ENCODE measurements at places on chromosomes 16 and 17. TPM values are rescaled to one million over a fixed set of nuclear protein-coding genes. Genes with fewer than 3 reads are reported as not detected.

Gene ANKS4B
- not detected for total RNA-seq

Gene PSME3
- 59.2 TPM for total RNA-seq

Gene P2RX5
- 8.4 TPM for total RNA-seq

Gene VTN
- 3.0 TPM for total RNA-seq

Gene TNK1
- 0.79 TPM for total RNA-seq

Gene TEKT5
- 0.69 TPM for total RNA-seq

Gene ZG16
- total RNA-seq = not detected

Gene KRTAP4-5
- total RNA-seq = not detected

Gene SLC16A13
- total RNA-seq = 0.66 TPM

Gene CD300E
- total RNA-seq = 0.30 TPM

Gene PKMYT1
- total RNA-seq = 3.1 TPM

Gene ALOX15B
- total RNA-seq = 0.06 TPM

Gene MLLT6
- total RNA-seq = 18.4 TPM

Gene C1QL1
- total RNA-seq = 20.4 TPM

Gene EVPLL
- not detected for total RNA-seq

Gene GCGR
- 0.99 TPM for total RNA-seq

Gene CYGB
- 14.3 TPM for total RNA-seq

Gene PLA2G10
- not detected for total RNA-seq

Gene ERCC4
- 16.1 TPM for total RNA-seq

Gene SCN4A
- 0.20 TPM for total RNA-seq

Gene NME1
- 52.5 TPM for total RNA-seq

Gene TPPP3
- 34.2 TPM for total RNA-seq

Gene APOH
- 1.5 TPM for total RNA-seq

Gene KRT36
- total RNA-seq = not detected

Gene IRX5
- total RNA-seq = 2.1 TPM

Gene ELMO3
- total RNA-seq = 1.2 TPM

Gene CES5A
- total RNA-seq = 0.30 TPM

Gene CCNF
- total RNA-seq = 7.6 TPM

Gene TCAP
- 1.6 TPM for total RNA-seq

Gene TSR1
- total RNA-seq = 27.5 TPM

Gene CA7
- 0.50 TPM for total RNA-seq

Gene C16orf74
- 2.5 TPM for total RNA-seq

Gene RDM1
- 1.4 TPM for total RNA-seq

Gene CRYBA1
- not detected for total RNA-seq

Gene ITGAX
- 2.8 TPM for total RNA-seq

All from spinal cord (tissue), 10 donors.